Suppressor macrophage treated with lipopolysaccharide for 4 hours (primary cell): ENCODE measurements at places on chromosomes 7 and 10.

DNA sequence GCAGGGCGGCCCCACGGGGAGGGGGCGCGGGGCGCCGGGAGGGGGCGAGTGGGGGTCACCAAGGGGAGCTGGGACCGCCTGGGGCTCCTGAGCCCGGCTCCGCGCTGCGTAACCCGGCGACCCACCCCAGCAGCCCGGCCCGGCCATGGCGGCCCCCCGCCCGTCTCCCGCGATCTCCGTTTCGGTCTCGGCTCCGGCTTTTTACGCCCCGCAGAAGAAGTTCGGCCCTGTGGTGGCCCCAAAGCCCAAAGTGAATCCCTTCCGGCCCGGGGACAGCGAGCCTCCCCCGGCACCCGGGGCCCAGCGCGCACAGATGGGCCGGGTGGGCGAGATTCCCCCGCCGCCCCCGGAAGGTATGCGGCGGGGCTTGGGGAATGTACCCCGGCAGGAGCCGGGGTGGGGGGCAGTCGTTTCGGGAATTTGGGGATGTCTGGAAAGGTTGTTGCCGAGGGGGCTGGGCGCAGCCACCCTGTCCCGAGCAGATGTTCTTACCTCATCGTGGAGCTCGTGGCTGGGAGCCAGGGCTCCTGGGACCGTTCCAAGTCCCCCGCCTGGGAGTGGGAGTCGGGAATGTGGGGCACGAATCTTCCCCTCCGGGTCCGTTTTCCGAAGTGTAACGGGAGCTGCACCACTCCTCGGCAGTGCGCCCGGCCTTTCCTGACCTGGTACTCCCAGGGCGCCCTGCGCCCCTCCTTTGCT, 431 bp downstream of the ZYX start:
- DNase-seq = peak; percentile 38

DNA sequence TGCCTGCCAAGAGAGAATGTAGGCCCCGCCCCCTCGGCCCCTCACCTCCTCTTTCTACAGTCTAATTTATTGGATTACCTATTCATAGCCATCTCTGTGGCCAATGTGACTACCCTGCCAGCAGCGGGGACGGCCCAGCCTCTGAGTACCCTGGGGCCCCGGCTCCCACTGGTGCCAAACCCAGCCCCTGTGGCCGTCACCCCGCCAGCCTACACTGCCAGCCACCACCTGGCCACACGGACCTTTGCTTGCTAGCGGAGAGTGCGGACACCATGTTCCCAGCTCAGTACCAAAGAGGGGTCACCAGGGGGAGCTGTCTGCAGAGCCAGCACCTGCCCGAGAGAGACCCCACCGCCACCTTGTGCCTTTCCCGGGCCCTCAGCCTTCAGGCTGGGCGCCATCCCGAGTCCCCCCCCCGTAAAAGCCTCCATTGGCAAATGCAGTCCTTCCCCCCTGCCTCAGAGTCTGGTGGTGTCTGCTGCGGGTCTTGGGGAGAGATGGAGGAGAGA, 511.1 kb downstream of the ZNF37A start:
- DNase-seq = no peak

GRCh38 chr10:60778971-60779796, 906 bp downstream of the CDK1 start:
- peak; percentile 4 for DNase-seq

DNA sequence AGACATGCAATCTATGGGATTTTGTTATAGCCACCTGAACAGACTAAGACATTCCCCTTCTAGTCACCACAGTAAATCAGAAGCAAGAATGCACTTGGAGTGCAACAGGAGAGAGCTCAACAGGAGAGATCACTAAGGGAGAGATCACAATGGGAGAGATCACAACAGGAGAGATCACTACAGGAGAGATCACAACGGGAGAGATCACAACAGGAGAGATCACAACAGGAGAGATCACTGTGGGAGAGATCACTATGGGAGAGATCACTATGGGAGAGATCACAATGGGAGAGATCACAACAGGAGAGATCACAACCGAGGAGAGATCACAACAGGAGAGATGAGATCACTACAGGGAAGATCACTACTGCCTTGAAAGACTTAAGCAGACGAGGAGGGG, 238.5 kb upstream of the PITRM1 start:
- no peak for DNase-seq

DNA sequence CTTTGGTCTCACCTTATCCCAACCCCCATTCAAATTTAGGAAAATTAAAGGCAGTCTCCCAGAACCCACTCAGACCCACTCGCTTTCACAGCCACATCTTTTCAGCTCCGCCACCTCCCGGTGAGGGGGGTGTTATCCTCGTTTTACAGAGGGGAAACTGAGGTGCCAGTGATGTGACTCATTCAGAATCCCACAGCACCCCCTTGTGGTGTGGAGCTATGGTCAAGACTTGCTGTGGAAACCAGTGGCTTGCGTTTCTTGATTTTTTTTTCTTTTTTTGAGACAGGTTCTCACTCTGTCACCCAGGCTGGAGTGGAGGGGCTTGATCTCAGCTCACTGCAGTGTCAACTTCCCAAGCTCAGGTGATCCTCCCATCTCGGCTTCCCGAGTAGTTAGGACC, 27.6 kb downstream of the SLC35G1 start:
- DNase-seq = peak; percentile 34
